ENCODE measurements at places on chromosomes 1 and 21. TPM values are rescaled to one million over a fixed set of nuclear protein-coding genes. Genes with fewer than 3 reads are reported as not detected.

The TBX15 gene
- total RNA-seq = not detected

The PTPN7 gene
- total RNA-seq = 228 TPM

The TRIM67 gene
- not detected for total RNA-seq

The LRIF1 gene
- 21.3 TPM for total RNA-seq

The ALG14 gene
- 2.8 TPM for total RNA-seq

The RPTN gene
- not detected for total RNA-seq

The CATSPERE gene
- total RNA-seq = 0.30 TPM

The PDZK1 gene
- total RNA-seq = not detected

The ESRRG gene
- total RNA-seq = not detected

The MAN1C1 gene
- total RNA-seq = 15.5 TPM

The BPNT1 gene
- total RNA-seq = 22.5 TPM

The ZNF697 gene
- total RNA-seq = 0.47 TPM

The ADAM30 gene
- not detected for total RNA-seq

The FCRL6 gene
- 0.23 TPM for total RNA-seq

The PNRC2 gene
- total RNA-seq = 147 TPM

The ATPAF1 gene
- 44.3 TPM for total RNA-seq

The RIMKLA gene
- 1.5 TPM for total RNA-seq

The MECR gene
- 26.9 TPM for total RNA-seq

The HFM1 gene
- total RNA-seq = not detected

The C1QC gene
- total RNA-seq = not detected

The DIP2A gene
- 43.4 TPM for total RNA-seq

The LDLRAP1 gene
- 4.9 TPM for total RNA-seq

The CCDC181 gene
- total RNA-seq = 0.19 TPM

The NCAM2 gene
- total RNA-seq = not detected

The KRTAP19-1 gene
- total RNA-seq = not detected

The KCNJ10 gene
- not detected for total RNA-seq

The PROK1 gene
- total RNA-seq = not detected
